ENCODE measurements at places on chromosomes 13 and 19.

- no peak for DNase-seq
These were observed 106.5 kb downstream of the ATP11A start for GRCh38 chr13:112796190-112796915.

GRCh38 chr19:1025960-1026782, at the start of gene CNN2:
Gene CNN2 (plus strand): TSS chr19:1026608. CDS start chr19:1026662, 54 bp downstream.
- DNase-seq: peak; percentile 86

- DNase-seq: no peak
These were observed 4.0 kb upstream of the FLT3LG start for GRCh38 chr19:49469828-49470614.

- peak; percentile 83 for DNase-seq
These were observed 26.6 kb downstream of the COL4A1 start for GRCh38 chr13:110280231-110280813.

DNA sequence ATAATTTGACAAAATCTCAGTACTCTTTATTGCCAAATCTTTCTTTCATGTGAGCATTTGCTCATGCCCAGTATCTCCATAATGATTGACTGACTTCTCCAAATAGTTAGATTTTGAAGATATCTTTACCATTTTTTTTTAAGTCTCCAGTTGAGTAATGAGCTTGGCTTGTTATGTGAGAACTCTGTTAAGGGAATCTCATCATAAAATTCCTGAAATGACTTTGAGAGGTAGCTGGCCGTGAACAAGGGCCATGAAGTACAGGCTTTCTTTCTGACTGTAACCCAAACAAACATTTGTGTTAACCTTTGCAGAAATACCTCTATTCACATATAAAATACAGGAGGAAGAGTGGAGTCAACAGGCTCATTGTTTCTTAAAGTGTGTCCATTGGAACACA, 449.7 kb downstream of the IRS2 start:
- DNase-seq: peak; percentile 83

DNA sequence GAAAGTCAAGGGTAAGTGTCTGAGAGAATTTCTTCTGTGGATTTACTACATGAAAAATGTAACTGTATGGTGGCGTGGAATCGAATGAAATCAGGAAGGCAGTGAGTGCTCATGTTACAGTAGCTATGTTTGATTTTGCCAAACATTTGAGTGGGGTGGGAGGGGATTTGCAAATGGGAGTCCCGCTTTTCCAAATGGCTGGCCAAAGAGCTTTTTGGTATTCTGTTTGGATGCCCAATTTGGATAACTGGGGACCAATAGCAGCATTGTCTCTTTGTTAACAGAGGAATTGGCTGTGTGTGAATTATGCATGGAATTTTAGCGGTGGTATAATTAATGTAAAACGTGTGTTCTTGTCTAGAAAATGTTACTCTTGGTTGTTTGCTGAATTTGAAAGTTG, 17.8 kb downstream of the HNRNPM start:
- peak; percentile 39 for DNase-seq

DNA sequence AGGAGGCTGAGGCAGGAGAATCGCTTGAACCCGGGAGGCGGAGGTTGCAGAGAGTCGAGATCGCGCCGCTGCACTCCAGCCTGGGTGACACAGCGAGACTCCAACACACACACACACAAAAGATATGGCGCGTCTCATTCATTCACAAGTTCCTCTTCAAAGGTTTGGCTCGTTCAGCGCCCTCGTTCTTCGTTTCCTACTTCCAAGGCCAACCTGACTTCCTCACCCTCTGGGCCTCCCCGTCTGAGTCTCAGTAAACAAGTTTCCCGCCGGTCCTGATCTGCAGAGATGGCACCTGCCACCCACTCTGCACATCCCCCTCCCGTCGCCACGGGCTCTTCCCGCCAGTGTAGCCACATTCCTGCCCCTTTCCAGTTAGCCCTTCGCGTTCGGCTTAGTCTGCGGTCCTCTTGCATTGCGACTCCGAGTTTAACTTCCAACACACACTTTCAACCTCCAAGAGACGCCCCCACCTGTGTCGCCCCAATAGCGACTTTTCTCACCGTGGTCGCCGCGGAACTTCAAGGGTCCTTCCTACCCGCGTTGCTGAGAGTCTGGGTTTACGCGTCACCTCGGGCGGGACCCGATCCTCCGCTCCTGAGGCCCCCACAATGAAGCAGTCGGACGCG, 1.3 kb upstream of the BSG start:
- no peak for DNase-seq

- DNase-seq: no peak
These were observed 364.0 kb downstream of the LMO7 start for GRCh38 chr13:76000131-76000530.

DNA sequence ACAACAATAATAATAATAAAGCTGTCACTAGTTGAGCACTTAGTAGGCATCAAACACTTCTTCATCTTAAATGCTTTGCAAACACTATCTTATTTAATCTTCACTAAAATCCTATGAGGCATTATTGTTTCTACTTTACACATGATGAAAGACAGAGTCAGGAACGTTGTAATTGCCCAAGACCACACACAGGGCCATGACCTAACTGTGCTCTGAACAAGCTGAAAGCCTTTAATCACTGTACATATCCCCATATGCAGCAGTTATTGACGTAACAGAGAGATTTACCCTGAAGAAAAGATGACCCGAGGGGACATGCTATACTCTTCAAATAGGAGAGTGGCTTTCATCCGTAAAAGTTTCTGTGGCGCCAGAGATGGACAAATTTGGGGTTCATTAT, 53.0 kb downstream of the SACS start:
- peak; percentile 75 for DNase-seq

- no peak for DNase-seq
These were observed 5.0 kb upstream of the KMT2B start for GRCh38 chr19:35712567-35713505.

- no peak for DNase-seq
These were observed 658 bp downstream of the CLPP start for GRCh38 chr19:6362027-6362350.

- peak; percentile 0 for DNase-seq
These were observed 1028.0 kb downstream of the UQCRFS1 start for GRCh38 chr19:28184997-28185396.

GRCh38 chr19:39147480-39147879, 21.9 kb downstream of the PAK4 start:
- no peak for DNase-seq

DNA sequence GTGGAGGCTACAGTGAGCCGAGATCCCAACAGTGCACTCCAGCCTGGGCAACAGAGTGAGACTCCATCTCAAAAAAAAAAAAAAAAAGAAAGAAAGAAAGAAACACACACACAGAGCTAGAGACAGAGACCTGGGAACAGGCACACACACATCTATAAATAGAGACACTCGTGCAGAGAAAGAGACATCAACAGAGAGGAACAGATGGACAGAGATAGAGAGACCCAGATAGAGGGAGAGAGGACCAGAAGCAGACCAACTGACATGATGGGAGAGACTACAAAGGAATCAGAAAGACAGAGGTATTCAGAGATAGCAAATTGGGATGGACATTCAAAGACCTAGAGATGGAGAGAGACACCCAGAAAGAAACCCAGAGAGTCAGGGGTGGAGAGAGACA, 2.1 kb upstream of the CA11 start:
- no peak for DNase-seq

- no peak for DNase-seq
These were observed 67.1 kb upstream of the ATP12A start for GRCh38 chr13:24613128-24613527.

DNA sequence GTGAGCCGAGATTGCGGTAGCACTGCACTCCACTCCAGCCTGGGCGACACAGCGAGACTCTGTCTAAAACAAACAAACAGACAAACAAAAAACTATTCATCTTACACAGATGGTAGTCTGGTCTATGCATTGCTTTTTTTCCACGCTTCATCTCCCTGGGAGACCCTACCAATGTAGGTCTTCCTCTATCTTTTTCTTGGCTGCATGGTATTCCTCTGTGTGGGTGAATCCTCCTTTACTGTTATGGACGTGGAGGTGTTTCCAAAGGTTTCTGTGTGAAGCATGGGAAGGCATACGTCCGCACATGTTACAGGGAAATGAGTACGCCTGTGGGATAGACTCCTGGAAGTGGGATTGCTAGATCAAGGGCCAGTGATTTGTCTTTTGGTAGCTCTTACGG, 5.6 kb downstream of the BICRA start:
- DNase-seq: no peak

DNA sequence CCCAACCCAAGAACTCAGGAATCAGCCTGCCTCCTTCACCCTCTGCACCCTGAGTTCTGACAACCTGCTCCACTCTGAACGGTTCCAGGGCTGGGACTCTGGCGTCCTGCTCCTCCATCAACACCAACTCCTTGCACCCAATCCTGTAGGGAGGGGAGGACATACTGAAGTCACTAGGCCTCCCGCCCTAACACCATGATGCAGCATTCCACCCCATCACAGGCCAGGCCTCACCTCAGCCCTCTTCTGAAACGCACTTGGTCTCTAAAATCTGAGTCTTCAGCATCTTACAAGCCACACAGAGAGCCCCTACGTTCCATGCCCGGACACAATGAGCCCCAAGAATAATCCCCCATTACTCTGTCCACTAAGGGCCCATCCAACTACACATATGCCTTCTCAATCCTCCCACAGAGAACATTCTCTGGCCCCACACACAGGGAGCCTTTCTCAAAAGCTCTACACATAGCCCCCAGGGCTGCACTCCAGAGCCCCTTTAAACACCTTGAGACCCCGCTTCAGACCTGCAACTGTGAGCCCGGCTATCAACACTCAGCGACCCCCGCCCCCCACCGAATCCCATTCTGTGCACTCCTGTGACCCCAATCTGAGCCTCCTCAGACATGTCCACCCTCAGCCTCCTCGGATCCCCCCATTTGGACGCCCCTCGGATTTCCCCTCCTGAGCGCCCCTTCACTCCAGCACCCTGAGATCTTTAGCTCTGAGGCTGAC, 567 bp downstream of the ALKBH6 start:
- no peak for DNase-seq

DNA sequence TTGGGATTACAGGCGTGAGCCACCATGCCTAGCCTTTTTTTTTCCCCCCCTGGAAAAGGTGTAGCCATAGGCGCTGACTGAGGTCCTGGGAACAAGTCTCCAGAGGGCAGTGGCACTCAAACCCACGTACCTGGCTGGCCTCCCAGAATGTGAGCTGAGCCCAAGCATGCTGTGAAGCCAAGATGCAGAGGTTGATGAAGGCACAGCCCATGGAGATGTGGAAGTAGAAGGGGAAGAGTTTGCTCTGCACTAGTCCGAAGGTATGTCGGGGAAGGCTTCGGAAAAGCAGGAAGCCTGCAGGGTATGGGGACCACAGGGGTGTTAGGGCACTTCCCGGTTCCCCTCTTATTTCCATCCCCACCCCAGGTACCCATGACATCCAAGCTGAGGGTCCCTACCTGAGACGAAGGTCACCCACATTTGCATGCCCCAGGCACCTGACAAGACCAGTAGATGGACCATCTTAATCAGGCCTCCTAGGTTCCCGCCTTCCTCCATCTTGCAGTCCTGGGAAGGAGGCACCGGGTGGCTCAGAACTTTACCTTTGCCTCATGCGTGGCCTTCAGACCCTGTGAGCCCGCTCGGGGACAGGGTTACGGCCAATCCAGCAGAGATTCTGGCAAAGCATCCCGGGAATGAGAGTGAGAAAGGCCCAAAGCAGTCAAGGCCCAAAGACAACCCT, 805 bp downstream of the TMEM205 start:
- no peak for DNase-seq

GRCh38 chr19:50417111-50418081, 1.3 kb upstream of the SPIB start:
- DNase-seq: no peak

GRCh38 chr13:106475852-106476251, 59.6 kb downstream of the EFNB2 start:
- no peak for DNase-seq

GRCh38 chr19:19444681-19445155, 39.2 kb downstream of the GATAD2A start:
- DNase-seq: peak; percentile 35

GRCh38 chr19:54156953-54157352, 2.6 kb downstream of the LENG1 start:
- DNase-seq: no peak

DNA sequence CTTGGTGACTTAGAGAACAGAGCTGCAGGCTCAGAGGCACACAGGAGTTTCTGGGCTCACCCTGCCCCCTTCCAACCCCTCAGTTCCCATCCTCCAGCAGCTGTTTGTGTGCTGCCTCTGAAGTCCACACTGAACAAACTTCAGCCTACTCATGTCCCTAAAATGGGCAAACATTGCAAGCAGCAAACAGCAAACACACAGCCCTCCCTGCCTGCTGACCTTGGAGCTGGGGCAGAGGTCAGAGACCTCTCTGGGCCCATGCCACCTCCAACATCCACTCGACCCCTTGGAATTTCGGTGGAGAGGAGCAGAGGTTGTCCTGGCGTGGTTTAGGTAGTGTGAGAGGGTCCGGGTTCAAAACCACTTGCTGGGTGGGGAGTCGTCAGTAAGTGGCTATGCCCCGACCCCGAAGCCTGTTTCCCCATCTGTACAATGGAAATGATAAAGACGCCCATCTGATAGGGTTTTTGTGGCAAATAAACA, 9.9 kb downstream of the APOC1 start:
- no peak for DNase-seq

DNA sequence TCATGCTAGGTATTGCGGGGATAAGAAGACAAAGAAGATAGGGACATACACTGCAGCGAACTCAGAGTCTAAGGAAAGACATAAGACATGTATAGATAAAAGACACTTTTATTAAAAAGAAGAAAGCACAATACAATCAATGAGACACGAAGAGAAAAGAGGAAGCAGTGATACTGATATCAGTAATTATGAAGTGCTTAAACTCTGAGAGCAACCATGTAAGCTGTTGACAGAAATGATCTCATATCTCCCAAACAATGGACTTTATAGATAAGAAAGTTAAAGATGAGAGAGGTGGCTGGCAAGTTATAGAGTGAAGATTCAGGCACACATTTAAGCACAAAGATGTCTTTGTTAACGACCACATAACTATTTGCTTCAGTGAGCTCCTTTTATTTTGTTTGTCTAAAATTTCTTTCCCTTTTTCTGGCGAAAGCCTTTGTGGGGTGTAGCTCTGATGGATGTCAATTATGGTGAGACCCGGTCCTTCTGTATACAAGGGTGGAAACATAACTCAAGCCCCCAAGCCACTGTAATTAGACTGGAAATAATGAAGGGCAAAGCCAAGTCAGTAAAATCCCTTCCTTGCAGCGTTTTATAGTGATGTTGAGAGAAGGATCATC, 818.0 kb upstream of the SLC10A2 start:
- no peak for DNase-seq

- DNase-seq: no peak
These were observed 23.3 kb downstream of the ELAVL1 start for GRCh38 chr19:7982103-7982502.

GRCh38 chr13:30601836-30602235, 15.9 kb upstream of the USPL1 start:
- DNase-seq: no peak

GRCh38 chr19:2208975-2209374, 27.2 kb downstream of the PLEKHJ1 start:
- DNase-seq: no peak

All from fibroblast of skin of scalp (primary cell).